Natural killer cell treated with Interleukin-12 subunit alpha and Interleukin-12 subunit beta and Interleukin-15 and Interleukin-18, amount 100 ng/mL, for 72 hours (primary cell): ENCODE measurements at places on chromosomes 5 and 9. TPM values are rescaled to one million over a fixed set of nuclear protein-coding genes. Genes with fewer than 3 reads are reported as not detected.
A peak's percentile ranks its signal among the peaks of the same experiment; 100 is the strongest.

The KIF4B gene
- not detected for total RNA-seq

The PHF2 gene
- total RNA-seq = 14.9 TPM

DNA sequence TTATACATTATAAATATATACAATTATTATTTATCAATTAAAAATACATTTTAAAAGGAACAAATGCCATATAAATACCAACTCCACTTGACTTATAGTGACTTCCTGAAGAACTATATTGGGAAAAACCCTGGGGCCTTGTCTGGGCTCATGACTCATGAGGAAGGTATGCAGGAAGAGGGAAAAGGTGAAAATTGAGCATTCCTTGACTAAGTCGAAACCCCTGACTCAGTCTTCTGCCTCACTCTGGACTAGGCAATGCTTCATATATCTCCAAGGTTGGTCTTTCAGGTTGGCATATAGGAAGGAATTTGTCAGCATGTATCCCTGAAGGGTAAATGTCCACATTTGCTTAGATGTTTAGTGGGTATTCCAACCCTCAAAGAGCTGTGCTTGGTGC lies 78.5 kb downstream of the SH3TC2 start:
- no peak for DNase-seq
- H3K27ac ChIP-seq = no peak overlapping the region
- no peak overlapping the region for H3K4me3 ChIP-seq

DNA sequence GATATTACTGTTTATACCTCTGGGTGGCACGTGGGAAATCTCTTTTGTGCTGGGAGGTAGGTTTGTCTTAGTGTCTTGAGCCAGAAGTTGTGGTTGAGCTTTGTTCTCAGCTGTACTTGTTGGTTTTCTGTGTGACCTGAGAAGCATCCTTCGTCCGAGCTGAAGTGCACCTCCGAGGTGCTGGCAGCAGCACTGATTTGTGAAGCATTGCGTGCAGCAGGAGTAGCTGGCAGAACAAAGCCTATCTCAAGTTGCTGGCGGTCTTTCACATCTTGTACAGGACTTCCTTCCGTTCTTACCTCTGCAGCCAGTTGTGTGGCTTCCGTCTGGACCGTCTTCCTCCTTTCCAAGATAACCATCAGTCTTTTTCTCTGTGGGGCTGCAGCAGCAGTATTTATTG lies 4.3 kb downstream of the PRRC2B start:
- H3K27me3 ChIP-seq = no peaks in the 10 kb centered on the region
- peak; percentile 65 for DNase-seq
- no peaks in the 10 kb centered on the region for H3K36me3 ChIP-seq
- H3K4me1 ChIP-seq = peaks cover 67% of the 10 kb centered on the region

The TRPM6 gene
- total RNA-seq = 1.6 TPM

The PLPP6 gene
- total RNA-seq = 3.8 TPM

DNA sequence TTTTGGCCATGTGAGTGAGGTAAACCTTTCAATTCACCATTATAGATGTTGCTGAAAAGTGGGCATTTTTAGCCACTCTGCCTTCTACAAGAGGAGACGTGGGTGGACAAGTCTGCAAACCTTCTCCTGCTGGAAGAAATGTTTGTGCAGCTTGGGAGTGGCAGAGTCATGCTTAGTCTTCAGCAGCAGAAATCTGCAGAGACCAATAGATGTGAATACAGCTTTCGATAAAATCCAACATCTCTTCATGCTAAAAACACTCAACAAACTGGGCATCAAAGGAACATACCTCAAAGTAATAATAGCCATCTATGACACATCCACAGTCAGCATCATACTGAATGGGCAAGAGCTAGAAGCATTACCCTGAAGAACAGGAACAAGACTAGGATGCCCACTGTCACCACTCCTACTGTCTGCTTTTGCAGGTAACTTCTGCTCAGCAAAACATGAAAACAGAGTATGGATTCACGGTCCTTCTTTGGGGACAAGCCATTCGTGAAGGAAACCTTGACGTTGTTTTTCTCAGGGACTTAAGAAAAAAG lies 91.3 kb downstream of the RALGPS1 start:
- H3K36me3 ChIP-seq = no peaks in the 10 kb centered on the region
- H3K4me1 ChIP-seq = peaks cover 38% of the 10 kb centered on the region
- peak overlapping the region; percentile 57 for H3K27ac ChIP-seq
- H3K4me3 ChIP-seq = peak overlapping the region; percentile 68
- no peak for DNase-seq

DNA sequence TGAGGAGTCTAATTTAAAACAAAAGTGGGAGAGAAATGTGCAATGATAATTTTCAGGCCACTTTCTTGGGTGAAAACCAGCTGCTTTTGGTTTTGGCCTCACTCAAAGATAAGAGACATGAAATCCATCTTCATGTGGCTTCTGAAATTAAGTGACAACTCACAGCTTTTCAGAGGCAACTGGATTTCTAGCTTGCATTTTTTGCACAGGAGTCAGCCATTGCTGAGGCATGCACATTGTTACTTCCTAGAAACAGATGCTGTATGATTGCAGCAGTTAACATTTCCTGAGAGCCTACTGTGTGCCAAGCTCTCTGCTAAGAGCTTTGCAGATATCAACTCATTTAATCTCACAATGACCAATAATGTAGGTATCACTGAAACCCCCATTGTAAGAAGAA lies 562.6 kb downstream of the NR2F1-AS1 start:
- no peaks in the 10 kb centered on the region for H3K27me3 ChIP-seq
- no peaks in the 10 kb centered on the region for H3K36me3 ChIP-seq

The SLC9A3 gene
- 0.21 TPM for total RNA-seq

The ADAMTS2 gene
- total RNA-seq = not detected

GRCh38 chr9:113309204-113309813 lies 6.1 kb upstream of the RNF183 start:
- no peak overlapping the region for H3K27ac ChIP-seq
- H3K4me3 ChIP-seq = no peak overlapping the region
- H3K4me1 ChIP-seq = no peaks in the 10 kb centered on the region
- DNase-seq = no peak

DNA sequence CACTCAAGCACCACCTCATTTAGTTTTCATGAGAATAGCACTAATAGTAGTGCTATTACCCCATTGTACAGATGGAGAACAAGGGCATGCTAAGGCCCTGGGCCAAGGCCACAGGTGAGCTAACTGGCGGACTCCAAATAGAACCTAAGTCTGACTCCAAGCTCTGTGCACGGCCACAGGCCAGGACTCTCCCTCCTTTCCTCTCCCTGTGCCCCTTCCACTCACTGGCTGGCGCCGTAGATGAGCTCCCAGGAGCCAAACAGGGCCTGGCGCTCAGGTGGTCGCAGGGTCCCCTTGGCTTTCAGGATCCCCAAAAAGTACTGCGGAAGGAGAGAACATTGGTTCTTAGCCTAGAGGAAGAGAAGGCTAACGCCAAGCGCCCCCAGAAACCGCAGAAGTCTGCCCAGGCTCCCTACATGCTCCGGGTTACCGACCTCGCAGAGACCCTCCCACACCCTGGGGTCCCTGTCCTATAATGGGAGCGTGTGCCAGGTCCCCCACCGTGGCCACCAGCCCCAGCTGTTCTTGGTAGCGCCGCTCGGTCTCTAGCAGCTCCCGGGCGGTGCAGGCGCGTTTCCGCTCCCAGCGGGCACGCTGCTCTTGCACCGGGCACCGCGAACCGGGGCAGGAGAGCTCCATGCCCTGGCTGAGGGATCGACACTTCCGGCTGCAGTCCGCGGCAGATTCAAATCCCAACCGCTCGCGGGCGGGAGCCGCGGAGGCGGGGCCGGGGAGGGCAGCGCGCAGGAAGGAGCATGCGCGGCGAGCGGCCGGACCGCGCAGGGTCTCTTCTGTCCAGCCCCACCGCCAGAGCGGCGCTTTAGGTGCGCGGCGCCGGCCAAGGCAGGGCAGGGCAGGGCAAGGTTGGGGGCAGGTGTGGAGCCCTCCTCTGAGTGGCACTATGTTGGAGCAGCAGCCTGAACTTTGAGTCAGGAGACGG lies at the start of gene ARHGEF39:
Gene ARHGEF39 (minus strand): TSS at position 665 of the 940 bp plus-strand sequence. CDS start 26 bp downstream, at position 639.
- DNase-seq = peak; percentile 90
- peaks cover 43% of the 10 kb centered on the region for H3K4me1 ChIP-seq
- no peaks in the 10 kb centered on the region for H3K27me3 ChIP-seq
- no peaks in the 10 kb centered on the region for H3K36me3 ChIP-seq

GRCh38 chr9:69443178-69443577 lies 118.2 kb downstream of the ENTREP1 start:
- peaks cover 15% of the 10 kb centered on the region for H3K27me3 ChIP-seq
- no peak overlapping the region for H3K4me3 ChIP-seq
- no peak for DNase-seq
- H3K36me3 ChIP-seq = no peaks in the 10 kb centered on the region
- H3K27ac ChIP-seq = no peak overlapping the region

- H3K36me3 ChIP-seq = no peaks in the 10 kb centered on the region
- H3K4me3 ChIP-seq = no peak overlapping the region
- no peak overlapping the region for H3K27ac ChIP-seq
- H3K4me1 ChIP-seq = no peaks in the 10 kb centered on the region
- H3K27me3 ChIP-seq = peaks cover 9% of the 10 kb centered on the region
Measured at GRCh38 chr5:168469816-168470215, 16.5 kb upstream of the RARS1 start.

DNA sequence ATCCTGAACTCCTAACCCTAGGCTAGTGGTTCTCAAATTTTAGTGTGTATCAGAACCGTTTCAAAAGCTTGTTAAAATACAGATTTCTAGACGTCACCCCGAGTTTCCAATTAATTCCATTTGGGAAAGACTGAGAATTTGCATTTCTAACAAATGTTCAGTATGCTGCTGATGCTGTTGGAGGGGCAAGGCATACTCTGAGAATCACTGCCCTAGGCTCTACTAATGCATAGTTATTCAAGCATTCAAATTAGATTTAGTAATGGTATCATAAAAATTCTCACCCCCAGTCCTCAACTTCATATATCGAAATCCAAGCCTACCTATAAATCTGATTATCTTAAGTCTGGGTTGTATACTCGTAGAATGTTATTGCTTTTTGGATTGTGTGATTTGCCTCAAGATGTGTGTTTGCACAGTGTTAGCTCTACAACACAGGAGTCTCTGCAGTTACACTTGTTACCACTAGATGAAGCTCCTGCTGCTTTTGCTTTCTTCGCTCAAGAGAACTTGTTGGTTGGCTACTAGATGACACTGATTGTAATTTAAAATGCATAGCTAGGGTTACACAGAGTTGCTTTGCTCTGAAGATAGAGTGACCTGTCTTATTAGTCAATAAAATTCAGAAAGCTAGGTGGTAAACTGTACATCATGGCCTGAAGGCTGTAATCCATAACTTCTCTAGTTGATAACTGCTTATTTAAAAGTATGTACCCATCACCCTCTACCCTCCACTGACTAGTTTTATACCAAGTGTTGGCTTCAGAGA lies 7.5 kb upstream of the ERAP2 start:
- H3K27ac ChIP-seq = peak overlapping the region; percentile 98
- H3K36me3 ChIP-seq = peaks cover 6% of the 10 kb centered on the region
- DNase-seq = no peak
- H3K27me3 ChIP-seq = no peaks in the 10 kb centered on the region

The ODF2 gene
- total RNA-seq = 95.2 TPM

GRCh38 chr5:123157791-123158581 lies 68.9 kb downstream of the PRDM6 start:
- no peak overlapping the region for H3K4me3 ChIP-seq
- H3K27me3 ChIP-seq = peaks cover 9% of the 10 kb centered on the region
- H3K4me1 ChIP-seq = no peaks in the 10 kb centered on the region
- H3K27ac ChIP-seq = no peak overlapping the region
- H3K36me3 ChIP-seq = no peaks in the 10 kb centered on the region

DNA sequence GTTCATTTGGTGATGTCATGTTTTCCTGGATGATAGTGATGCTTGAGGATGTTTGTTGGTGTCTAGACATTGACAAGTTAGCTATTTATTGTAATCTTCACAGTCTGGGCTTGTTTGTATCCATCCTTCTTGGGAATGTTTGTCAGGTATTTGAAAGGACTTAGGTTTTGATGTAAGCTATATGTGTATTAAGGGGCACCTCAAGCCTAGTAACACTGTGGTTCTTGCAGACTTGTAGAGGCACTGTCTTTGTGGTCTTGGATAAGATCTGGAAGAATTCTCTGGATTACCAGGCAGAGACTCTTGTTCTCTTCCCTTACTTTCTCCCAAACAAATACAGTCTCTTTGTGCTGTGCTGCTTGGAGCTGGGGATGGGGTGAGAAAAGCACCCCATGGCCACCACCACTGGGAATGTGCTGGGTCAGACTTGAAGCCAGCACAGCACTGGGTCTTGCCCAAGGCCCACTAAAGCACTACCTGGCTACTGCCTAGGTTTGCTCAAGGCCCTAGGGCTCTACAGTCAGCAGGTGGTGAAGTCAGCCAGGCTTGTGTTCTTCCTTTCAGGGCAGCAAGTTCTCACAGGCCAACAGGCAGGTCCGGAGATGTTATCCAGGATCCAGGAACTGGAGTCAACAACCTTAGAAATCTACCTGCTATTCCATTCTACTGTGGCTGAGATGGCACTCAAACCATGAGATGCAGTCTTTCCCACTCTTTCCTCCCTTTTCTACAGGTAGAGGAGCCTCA lies 49.3 kb upstream of the GNA14 start:
- no peaks in the 10 kb centered on the region for H3K36me3 ChIP-seq
- no peak for DNase-seq
- peaks cover 20% of the 10 kb centered on the region for H3K27me3 ChIP-seq
- H3K27ac ChIP-seq = no peak overlapping the region

The C5orf58 gene
- total RNA-seq = not detected

The SEMA5A gene
- not detected for total RNA-seq

- no peak for DNase-seq
- H3K4me3 ChIP-seq = no peak overlapping the region
- H3K4me1 ChIP-seq = peaks cover 51% of the 10 kb centered on the region
- no peaks in the 10 kb centered on the region for H3K27me3 ChIP-seq
- no peak overlapping the region for H3K27ac ChIP-seq
Measured at GRCh38 chr5:109703829-109704228, 14.1 kb downstream of the MAN2A1 start.

GRCh38 chr5:120794121-120794520 lies 330.0 kb downstream of the PRR16 start:
- no peak for DNase-seq
- no peaks in the 10 kb centered on the region for H3K4me1 ChIP-seq
- H3K36me3 ChIP-seq = no peaks in the 10 kb centered on the region

The IRX2 gene
- total RNA-seq = not detected
